ENCODE measurements at places on chromosomes 13 and 19.
A peak's percentile ranks its signal among the peaks of the same experiment; 100 is the strongest.

DNA sequence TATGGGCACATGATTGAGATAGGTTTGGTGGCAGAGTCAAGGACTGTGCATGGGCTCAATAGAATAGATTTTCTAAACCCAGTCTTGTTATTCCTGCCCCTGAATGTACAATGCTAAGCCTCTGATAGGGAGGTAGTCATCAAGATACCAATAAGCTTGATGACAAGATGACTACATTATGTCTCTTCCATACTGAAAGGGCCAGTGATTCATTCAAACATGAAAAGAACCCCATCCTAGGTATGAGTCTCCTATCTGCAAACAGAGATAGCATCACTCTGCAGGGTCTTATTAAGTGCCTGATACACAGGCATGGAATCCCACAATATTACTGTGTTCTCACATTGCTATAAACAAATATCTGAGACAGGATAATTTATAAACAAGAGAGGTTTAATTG, 40.3 kb upstream of the UFM1 start:
- no peak for DNase-seq

- no peak for DNase-seq
Observed at GRCh38 chr13:57874530-57874929, 243.0 kb downstream of the PCDH17 start.

- no peak for DNase-seq
Observed at GRCh38 chr13:42380420-42381164, 108.6 kb downstream of the AKAP11 start.

GRCh38 chr19:913080-913748, at the start of gene R3HDM4:
Gene R3HDM4, minus strand, starts transcription at chr19:913219. Its CDS starts 62 bp downstream, at chr19:913157.
- DNase-seq, result peak; percentile 50

DNA sequence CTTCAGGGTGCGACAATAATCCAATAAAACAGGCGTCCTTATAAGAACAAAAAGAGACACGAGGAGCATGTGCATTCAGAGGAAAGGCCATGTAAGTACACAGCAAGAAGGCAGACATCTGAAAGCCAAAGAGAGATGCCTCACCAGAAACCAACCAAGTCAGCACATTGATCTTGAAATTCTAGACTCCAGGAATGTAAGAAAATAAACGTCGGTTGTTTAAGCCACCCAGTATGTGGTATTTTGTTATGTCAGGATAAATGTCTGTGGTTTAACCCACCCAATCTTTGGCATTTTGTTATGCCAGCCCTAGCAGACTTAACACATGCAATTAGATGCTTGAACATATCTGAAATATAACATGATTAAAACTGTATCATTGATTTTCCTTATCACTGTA, 452.0 kb downstream of the SLITRK6 start:
- DNase-seq, result no peak

- peak; percentile 9 for DNase-seq
Observed at GRCh38 chr13:92175330-92175729, 776.9 kb downstream of the GPC5 start.

- DNase-seq, result no peak
Observed at GRCh38 chr13:46884531-46884930, 12.3 kb downstream of the HTR2A start.

DNA sequence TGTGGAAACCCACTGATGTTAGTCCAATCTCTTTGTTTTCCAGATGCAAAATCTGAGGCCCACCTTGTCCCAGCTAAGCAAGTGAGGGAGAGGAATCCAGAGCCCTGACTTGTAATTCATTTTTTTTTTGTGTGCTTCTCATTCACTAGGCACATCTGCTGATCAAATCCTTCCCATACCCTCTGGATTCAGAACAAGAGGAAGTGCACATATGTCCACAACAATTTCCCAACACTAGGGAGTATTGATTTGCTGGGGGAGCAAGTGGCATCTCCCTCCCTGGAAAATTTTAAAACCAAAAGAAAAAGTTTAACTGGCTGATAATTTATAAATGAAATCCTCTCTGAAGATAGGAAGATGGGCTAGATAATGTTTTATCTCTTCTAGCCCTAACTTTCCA, 94.6 kb upstream of the RFC3 start:
- DNase-seq, result no peak

DNA sequence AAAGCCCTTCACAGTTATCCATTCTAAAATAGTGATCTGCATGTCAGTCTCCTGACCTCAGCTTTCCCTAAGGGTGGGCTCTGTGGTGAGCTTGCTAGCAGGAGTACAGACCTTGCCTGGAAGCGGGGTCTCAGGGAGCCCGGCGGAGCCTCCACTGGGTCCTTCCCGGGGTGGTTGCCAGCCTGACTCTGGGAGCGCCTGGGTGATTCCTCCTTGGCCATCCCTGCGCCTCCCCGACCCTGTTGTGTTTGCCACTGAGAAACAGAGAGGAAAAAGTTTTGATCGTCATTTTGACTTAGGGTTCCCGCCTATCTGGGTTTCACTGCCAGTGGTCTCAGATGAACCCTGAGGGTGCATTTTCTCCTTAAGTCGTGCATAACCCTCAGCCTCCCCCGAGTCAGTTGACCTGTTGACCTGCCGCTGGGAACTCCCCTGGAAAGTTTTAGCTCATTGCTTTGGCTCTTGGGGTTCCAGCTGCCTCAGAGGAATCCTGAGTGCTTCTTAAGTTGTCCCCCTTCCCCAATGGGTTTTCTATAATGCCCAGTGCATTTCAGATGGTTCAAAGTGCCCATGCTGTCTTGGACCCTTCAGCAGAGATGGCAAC, 117.8 kb downstream of the RAB20 start:
- no peak for DNase-seq

GRCh38 chr13:102128216-102128810, 273.5 kb downstream of the FGF14 start:
- no peak for DNase-seq

GRCh38 chr13:87907202-87907601, 236.0 kb downstream of the SLITRK5 start:
- no peak for DNase-seq

GRCh38 chr13:26021956-26022355, 29.9 kb downstream of the SHISA2 start:
- DNase-seq, result no peak

DNA sequence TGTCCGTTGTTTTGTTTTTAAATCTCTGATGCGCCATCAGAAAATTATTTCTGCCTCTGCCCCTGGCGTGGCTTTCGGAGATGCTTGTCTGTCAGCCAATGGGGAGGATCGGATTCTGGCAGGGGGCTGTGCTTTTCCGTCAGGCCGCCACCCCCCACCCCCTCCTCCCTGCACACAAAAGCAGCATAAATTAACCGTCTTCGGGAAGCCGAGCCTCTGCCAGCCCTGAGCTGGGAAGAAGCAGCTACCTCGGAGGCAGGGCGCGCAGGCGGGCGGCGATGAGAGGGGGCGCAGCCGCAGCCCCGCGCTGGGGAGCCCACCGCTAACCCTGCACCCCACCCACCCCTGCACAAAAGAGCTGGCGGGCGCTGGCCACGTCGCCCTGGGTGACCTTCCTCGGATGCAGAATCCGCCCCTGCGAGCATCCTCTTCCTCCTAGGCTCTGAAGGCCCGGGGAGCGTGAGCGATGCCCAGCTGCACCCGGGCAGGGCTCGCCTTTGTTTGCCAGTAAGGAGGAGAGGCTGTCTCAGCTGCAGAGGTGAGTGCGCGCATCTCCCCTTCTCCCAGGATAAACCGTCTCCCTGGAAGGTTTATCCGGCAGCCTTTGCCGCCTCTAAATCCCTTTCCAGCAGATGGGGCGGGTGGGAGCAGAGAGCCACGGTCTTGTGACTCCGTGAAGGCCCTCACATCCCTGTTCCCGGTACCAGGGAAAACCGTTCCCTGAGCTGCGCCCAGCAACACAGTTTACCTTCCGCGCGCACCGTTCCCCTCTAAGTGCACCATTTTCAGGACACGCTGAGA, at the start of gene ATCAY:
ATCAY (plus strand) TSS at position 215 of the 801 bp plus-strand sequence. CDS start 5,083 bp downstream, outside the sequence.
- peak; percentile 87 for DNase-seq

DNA sequence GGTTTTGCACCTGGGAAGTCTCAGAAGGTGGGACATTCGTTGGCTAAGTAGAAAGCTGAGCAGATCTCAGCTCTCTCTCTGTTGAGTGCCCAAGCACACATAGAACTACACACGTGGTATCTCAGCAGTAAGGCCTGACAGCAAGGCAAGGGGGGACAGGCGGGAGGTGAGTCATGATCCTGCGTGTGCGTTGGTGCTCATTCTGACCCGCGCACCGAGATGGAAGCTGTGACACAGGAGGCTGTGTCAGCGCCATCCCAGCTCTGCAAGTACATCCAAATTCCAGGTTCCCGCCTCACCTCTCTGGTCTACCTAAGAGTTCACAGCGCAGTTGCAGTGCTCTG, 135.7 kb downstream of the USP12 start:
- DNase-seq, result no peak

DNA sequence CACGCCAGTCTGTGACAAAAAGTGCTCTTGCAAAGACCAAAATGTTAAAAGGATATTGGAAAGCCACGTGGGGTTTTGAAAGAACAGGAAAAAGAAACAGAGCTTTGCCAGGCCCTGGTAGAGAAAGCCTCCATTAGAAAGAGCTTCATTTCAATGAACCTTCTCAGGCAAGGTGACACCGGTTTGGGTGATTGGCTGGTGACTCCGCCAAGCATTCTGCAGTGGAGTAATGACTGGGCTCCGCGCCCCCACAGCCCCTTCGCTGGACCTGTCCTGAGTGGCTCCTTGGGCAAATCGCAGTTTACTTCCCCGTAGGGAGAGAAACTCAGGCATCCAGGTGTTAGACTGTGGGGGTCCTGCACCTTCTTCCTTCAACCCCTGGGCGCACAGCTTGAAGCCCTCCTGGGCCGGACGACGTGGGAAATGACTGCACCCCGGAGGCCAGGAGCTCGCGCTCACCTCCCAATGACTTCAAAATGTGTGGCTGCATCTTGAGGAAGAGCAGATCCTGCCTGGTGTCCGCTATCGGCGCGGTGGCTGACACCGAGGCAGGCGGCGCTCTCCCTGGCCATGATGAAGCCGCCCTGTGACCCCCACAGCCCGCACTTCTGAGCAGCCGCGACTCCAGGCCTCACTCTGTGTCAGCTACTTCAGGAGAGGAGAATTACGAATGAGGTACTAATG, 444.6 kb upstream of the SGCG start:
- DNase-seq, result no peak

DNA sequence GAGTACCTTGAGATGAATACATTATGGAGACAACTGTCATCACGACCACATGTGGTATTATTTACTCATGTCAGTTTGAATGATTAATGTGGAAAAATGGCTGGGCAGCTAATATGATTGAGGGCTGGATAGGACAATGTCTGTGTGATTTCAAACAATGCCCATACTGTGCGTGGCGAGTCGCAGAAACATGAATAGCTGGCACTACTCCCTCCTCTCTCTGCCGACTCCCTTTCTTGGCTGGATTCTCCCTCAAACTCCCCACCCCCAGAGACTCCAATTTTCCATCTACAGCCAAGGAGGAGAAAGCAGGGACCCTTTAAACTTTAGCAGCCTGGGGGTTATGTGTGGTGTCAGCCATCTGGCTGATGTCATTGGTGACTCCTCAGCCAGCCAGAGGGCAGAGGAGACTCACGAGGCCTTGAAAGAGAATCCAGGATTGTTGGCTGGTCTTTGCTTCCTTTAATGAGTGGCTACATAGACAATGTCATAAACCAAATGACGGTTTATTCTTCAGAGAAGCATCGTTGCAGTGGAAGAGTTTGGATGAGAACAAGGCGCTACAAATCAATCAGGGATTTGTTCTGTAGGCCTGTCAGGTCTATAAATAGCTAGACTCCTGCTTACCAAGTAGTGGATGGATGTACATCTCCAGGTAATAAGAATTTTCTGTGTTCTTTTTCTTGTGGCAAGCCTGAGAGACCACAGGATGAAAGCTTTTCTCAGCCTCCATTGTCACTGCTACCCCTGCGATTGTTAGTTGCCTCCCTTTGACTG, 165.6 kb downstream of the DLEU7 start:
- DNase-seq, result no peak

DNA sequence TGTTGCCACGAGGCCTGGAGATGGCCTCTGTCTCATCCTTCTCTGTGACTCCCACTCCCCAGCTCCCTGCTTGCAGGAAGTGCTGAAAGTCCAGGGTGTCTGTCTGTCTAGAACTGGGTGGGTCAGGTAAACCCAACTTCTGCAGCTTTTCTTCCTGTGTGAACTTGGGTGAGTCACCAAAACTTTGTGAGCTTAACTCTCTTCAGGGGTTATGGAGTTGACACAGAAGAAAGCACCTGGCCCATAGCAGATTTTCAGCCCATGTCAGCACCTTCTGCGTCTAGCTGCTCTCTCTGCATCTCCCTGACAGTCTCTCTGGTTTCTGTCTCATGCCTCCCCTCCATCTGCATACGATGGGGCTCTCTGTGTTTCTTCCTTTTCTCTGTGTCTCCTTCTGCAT, 4.2 kb upstream of the CACNG7 start:
- no peak for DNase-seq

DNA sequence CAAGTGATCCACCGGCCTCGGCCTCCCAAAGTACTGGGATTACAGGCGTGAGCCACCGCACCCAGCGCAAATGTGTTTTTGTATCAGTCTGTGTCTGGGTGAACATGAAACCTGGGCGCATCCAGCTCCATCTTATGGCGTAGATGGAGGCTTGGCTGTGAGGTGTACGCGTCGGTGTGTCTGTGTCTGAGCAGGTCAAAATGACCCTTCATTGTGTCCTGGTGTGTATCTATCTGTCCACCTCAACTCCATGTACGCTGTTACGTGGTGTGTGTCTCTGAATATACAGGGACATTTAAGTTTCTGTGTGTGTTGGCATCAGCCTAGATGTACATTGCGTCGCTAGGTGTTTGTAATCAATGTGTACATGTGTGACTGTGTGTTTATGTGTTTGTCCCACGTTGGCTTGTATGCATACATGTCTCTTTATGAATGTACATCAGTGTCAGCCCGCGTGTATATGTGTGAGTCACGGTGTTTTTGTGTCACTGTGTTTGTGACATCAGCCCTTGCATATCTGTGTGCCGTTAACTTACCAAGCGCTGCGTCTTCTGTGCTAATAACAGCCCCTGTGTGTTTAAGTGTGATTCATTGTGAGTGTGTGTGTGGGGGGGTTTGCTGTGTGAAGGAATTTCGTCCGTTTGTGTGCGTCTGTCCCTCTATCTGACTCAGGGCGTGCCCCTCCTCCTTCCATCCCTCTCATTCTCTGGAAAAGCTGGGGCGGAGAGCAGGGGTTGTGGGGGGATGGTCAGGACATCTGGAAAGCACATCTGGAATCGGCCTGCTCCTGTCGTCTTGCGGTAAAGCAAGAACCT, 6.4 kb downstream of the AXL start:
- no peak for DNase-seq

- DNase-seq, result no peak
Observed at GRCh38 chr19:51811344-51811743, 16.4 kb downstream of the FPR3 start.

Measured in cerebellar cortex (tissue), 1 donor.